ENCODE measurements at places on chromosomes 16 and 17.

DNA sequence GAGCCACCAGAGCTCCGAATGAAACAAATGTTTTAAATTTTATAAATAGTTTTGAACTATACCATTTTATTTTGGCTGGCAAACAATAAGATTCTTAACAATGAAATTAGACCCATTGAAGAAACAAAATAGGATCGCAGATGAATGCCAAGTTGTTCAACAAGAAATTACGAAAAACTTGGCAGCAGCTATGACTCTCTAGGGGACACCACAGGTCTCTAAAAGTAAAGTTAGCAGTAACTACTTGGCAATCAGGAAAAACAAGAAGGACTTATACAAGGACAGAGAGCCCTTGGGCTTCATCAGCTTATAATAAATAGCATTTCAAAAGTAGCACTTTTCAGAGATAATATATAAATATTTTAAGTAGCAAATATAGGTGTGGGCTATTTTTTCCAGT lies 603.8 kb upstream of the PSMD7 start:
- no peak for DNase-seq

- DNase-seq: no peak
Observed at GRCh38 chr16:48491517-48491916, 106.3 kb upstream of the SIAH1 start.

- DNase-seq: no peak
Observed at GRCh38 chr17:71392715-71393567, 727.9 kb upstream of the SOX9 start.

DNA sequence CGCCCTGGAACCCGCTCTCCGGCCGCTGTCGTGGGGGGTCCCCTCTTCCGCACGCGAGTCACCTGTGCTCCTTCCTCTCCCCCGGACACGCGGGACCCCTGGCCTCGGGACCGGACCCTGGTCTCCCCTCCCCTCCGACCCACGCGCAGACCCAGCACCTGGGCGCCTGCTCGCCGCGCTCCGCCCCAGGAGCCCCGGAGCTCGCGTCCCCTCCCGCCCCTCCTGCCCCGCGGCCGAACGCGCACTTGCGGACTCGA lies 762 bp downstream of the RAB40B start:
- no peak for DNase-seq

- no peak for DNase-seq
Observed at GRCh38 chr17:6597727-6598126, 41.4 kb upstream of the PITPNM3 start.

- DNase-seq: no peak
Observed at GRCh38 chr16:16120044-16120381, 103.3 kb downstream of the ABCC6 start.

- DNase-seq: peak; percentile 50
Observed at GRCh38 chr16:85615852-85616606, 2.9 kb downstream of the GSE1 start.

DNA sequence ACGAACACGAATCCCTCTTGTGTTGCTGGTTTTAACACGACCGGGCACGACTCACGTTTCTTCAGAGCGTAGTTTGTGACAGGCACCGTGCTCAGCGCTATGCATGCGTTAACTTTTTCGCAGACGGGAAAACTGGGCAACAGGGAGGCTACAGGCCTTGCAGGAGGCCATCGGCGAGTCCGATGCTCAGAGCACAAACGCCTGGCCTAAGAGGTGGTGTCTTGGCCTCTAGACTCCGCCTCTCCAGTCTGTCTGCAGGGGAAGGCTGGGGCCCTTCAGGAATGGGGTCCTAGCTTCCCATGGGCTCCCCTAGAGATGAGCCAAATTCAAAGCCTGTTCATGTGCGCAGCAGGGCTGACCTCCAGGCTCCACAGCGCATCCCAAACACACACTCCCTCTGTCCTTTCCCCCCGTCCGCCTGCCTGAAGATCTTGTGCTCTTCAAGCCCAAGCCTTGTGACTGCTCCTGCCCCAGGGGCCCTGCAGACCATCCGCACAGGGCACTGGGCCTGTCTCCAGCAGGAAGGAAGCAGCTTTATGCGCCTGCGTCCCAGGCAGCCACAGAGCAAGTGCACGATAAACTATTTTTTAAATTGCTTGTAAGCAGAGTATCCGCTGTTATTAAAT lies 3.1 kb downstream of the CLCN7 start:
- no peak for DNase-seq

DNA sequence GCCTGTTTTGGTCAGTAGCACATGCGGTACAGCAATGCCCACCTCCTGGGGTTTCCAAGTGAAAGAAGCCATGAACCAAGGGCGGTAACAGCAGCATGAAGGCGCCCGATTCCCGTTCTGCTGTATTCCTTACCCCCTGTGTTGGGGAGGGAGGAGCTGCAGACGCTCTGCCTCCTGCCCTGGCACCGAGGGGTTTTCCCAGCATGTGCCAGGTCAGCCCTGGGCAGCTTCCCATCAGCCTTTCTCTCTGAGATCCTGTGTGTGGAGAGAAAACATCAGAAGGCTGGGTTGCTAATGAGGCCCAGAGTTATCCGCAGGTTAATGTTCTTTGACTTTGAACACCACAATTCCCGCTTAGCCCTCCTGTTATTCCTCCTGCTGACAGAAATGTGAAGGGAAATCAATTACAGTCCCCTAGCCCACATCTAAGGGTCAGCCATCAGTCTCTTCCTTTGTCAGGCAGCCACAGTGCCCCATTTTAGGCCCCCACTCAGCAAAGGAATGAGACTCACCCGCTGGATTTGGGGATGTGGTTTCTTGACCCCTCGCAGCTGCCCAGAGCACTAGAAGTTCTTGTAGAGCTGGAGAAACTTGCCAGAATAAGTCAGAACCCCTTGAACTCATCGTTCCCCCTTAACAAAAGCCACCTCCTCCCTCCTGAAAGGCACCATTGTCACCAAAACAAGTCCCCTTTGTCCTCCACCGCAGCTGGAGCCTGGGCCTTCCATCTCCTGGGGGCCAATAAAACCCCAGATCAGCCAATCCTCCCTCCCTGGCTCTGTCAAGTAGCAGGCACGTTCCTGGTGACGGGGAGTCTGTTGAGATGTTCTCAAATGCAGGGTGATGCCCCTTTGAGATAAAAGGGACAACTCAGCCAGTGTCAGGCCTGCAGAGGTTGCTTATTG lies 168.5 kb downstream of the KATNIP start:
- DNase-seq: no peak

DNA sequence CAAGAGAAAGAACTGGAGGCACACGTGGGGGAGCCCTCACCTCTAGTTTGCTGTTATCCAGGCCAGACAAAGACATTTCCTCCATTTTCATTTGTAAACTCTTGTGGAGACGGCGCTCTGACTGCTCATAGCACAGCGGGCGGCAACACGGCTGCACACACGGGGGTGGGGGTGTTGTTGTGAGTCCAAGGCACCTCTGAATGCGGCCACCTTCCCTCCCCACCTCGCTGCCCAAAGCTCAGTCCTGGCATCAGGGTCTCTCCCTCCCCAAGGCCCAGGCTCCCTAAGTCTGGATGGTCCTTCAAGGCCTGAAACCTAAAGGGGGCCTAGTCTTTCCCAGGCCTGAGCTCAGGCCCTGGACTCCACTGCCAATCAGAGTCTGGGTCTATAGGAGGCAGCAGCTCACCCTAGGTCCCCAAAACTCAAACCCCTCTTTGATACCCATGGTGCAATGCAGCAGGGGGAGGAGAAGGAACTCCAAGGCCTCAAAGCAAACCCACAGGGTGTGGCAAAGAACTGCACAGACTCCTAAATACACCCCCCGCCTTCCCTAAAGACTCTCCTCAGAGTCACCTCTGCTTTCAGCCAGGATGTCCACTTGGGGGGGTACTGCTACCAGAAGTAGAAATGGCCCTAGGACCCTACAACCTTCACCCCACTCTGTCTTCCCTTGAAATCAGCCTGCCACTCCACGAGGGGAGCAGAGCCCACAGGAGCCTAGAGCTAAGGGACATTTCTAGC lies 1.5 kb downstream of the ATXN7L3 start:
- no peak for DNase-seq
